ENCODE measurements at places on chromosomes 11 and 22.

GRCh38 chr22:37059876-37060449 lies 8.4 kb downstream of the KCTD17 start:
- no peak for DNase-seq

GRCh38 chr22:48887394-48888332 lies 940.0 kb downstream of the BRD1 start:
- no peak for DNase-seq

- peak; percentile 86 for DNase-seq
Measured at GRCh38 chr11:3920148-3920852, 64.8 kb downstream of the STIM1 start.

DNA sequence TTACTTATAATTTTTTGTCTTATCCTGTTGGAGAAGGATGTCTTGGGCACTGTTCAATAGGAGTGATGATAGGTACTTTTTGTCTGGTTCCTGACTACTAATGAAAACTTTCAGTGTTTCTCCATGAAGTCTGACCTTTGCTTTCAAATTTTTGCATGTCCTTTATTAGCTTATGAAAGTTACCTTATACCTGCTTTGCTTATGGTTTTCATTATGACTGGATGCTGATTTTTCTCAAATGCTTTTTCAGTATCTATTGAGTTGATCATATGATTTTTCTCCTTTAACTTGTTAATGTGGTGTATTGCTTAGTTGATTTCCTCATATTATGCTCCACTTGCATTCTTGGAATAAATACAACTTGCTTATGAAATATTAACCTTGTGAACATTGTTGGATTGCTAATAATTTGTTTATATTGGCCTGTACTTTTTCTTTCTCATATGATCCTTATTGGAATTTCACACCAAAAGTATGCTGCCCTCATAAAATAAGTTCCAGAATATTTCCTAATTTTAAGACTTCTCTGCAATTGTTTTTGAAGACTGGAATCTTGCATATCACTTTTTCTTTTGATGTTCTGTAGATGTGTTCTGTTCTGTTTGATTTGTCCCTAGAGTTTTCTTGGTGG lies 85.0 kb upstream of the SC5D start:
- DNase-seq: no peak

GRCh38 chr11:73705053-73705452 lies 55.8 kb downstream of the RAB6A start:
- DNase-seq: no peak

- DNase-seq: no peak
Measured at GRCh38 chr11:12483604-12484003, 106.2 kb downstream of the PARVA start.

DNA sequence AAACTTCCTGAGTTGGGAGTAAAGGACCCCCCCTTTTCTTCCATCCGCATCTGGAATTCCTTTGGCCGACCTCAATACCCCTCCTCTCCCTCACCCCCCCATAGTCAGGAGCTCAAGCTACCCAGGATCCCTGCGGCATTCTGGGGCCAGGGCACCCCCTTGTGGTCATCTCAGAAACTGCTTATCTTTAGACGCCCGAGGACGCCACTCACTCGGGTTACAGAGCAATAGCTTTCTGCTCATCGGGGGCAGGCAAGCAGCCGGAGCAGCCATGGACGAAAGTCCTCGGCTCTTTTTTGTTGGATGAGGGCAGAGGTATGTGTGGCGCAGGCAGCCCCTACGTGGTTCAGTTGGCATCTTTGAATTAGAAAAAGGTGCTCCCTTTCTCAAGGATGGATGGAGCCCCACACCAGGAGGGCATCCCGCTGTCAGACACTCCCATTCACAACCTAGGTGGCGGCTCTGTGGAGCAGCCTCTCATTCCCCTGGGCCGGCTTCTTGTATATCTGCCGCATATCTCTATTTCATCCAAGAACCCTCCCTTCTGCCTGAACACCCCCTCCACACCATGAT lies 2.3 kb downstream of the C1QTNF5 start:
- peak; percentile 74 for DNase-seq

- DNase-seq: no peak
Measured at GRCh38 chr11:96103102-96103501, 179.2 kb upstream of the MTMR2 start.

GRCh38 chr22:30336752-30337460 lies 10.2 kb upstream of the TBC1D10A start:
- DNase-seq: no peak

DNA sequence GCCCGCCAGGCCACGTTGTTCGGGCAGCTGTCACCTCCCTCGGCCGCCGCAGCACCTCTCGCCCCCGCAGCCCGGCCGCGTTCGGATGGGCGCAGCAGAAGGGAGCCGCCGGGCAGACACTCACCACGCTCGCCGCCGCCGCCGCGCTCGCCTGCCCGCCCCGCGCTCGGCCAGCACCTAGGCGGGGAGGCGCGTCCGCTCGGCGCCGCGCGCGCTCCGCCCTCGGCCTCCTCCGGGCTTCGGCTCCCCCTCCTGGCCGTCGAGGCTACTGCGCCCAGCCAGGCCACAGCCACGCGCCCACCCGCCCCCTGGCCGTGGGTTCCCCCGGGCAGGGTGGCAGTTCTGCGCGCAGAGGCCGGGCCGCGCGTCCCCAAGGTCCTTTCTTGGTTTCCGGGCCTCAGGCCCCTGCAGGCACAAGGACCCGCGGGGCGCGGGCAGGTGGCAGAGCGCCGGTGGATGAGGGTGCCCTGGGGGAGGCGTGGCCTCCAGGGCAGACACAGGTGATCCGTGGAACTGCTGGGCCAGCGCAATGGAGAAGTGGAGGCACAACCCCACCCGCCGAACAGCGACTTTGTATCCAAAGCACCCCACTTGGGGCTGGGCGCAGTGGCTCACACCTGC lies at the start of gene SLC25A22:
Gene SLC25A22, minus strand, starts transcription at position 189 of the 621 bp plus-strand sequence. CDS start 3,275 bp downstream, outside the sequence.
- peak; percentile 81 for DNase-seq

GRCh38 chr11:92460213-92460612 lies 235.6 kb downstream of the FAT3 start:
- no peak for DNase-seq

DNA sequence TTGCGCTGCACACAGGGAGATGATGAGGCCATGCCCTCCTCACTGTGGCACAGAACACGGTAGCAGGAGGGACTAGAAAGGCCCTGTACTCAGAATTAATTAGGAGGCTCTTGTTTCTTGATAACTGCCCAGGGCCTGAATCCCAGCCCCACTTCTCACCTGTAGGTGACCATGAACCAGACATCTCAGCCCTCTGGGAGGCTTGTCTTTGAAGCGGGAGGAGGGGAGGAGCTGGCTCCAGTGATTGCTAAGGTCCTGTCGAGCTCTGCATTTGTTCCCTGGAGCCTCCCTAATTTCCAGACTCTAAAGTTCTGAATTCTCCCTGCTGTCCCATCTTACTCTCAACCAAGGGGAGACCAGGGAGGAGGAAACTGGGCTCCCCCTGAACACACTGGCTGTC lies 19.8 kb upstream of the OAF start:
- no peak for DNase-seq

DNA sequence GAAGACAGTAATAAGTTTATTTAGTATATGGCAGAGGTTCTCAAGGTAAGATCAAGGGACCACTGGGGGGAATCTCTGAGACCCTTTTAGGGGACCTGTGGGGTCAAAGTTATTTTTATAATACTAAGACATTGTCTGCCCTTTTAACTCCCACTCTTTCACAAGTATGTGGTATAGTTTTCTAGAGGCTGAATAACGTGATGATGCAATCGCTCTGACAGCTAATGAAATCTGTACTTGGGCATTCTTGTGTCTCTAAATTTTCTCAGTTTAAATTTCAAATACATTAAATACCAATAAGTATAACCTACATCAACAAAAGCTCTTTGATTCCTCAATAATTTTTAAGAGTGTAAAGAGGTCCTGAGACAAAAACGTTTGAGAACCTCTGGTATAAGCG lies 147.9 kb downstream of the ATG16L2 start:
- DNase-seq: no peak

- DNase-seq: no peak
Measured at GRCh38 chr22:34849965-34850364, 216.0 kb upstream of the ISX start.

GRCh38 chr11:116958246-116958645 lies 120.8 kb upstream of the APOA1 start:
- no peak for DNase-seq

DNA sequence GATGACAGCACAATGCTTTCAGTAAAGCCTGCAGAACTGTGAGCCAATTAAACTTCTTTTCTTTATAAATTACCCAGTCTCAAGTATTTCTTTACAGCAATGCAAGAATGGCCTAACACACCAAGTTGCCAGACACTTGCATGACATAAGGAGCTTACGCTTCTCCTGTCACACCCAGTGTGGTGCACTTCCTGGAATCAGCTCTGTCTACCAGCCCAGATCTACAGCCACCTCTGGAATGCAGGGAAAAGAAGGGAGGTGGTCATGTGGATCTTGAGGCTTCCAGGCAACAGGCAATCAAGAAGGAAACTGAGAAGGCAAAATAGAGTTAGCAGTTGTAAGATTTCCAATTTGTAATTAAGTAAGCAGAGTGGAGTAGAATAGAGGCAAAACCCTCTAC lies 37.4 kb upstream of the SESN3 start:
- no peak for DNase-seq

DNA sequence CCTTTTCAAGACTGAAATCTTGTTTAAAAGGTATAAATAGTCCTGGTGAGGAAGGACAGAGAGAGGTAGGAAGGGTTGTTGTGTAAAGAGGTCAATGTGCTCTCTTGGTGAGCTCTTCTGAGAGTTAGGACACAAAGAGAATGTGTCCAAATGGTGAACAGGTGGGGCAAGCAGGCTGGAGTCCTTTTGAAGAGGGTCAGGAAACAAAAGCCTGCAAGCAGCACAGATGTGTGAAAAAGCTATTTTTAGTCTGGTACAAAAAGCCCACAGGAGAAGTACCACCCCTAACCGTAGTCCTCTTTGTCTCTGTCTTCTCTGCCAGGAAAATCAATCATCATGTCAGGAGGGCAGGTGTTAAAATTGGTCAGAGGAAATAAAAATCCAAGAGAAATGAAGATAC lies 54.4 kb upstream of the SYN3 start:
- no peak for DNase-seq

- no peak for DNase-seq
Measured at GRCh38 chr11:15970506-15971214, 385.7 kb downstream of the SOX6 start.

Data from CD4-positive, alpha-beta T cell treated with Interleukin-2 at 100 ng/mL for 4 hours (primary cell).